Fibroblast of lung (primary cell): ENCODE measurements at places on chromosomes 12 and 14. TPM values are rescaled to one million over a fixed set of nuclear protein-coding genes. Genes with fewer than 3 reads are reported as not detected.

DNA sequence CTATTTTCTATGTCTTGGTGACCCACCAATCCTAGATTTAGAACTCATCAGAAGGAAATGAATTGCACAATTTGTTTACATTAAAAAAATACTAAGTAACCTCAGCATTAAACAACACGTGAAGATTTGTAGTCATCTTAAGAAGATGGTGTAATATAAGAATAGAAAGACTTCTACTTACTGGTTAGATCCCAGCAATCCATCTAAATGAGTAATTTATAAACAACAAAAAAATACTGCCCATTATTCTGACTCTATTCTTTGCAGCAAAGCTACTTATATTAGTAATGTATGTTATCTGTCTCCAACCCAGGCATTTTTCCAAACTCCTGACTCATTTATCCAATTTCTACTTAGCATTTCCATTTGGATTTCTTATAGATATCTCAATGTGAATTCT lies 67.8 kb downstream of the CD163L1 start:
- DNase-seq = peak; percentile 12

LRTM2 gene
- not detected in 2 replicates for total RNA-seq

CMA1 gene
- total RNA-seq = not detected in 2 replicates

GRCh38 chr14:26276757-26277156 lies 321.1 kb downstream of the NOVA1 start:
- DNase-seq = no peak

- DNase-seq = no peak
These were observed 108.8 kb downstream of the PRKCH start for GRCh38 chr14:61430066-61430757.

GRCh38 chr12:98179151-98179550 lies 336.2 kb upstream of the TMPO start:
- DNase-seq = no peak

GRCh38 chr14:71317385-71318096 lies 410.3 kb downstream of the PCNX1 start:
- DNase-seq = no peak

GRCh38 chr14:33052943-33053342 lies 114.3 kb downstream of the NPAS3 start:
- DNase-seq = no peak

SDR9C7 gene
- total RNA-seq = not detected in 2 replicates

GRCh38 chr14:105702275-105702817 lies 176.0 kb downstream of the TMEM121 start:
- no peak for DNase-seq

DNA sequence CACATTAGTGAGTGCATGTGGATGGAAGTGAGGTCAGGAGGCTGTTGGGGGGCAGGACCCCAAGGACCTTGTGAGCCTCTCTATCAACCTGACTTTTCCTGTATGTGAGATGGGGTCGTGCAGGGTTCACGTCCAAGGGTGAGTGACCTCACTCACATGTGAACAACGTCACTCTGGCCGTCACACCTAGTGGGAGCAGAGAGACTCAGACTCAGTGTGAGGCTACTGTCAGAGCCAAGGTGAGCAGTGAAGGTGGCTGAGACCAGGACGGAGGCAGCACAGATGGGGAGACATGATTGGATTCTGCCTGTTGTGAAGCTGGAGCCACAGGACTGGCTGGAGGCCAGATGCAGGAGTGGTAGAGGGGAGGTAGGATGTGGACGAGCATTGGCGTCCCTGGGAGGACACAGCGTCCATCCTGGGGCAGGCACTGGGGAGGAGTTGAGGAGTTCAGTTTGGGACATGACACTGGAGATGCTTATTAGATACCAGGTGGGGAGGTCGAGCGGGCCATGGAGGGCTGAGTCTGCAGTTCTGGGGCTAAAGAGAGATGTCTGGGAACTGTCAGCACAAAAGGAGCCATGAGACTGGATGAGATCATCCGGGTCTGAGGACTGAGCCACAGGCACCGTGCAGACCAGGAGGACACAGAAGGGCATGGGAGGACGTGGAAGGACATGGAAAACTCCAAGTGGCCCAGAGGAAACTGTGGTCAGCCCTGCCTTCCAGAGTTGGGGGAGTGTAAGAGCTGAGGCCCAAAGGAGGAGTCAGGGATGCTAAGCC lies 92.8 kb downstream of the LGMN start:
- DNase-seq = no peak

GRCh38 chr14:49363821-49364751 lies 222.1 kb downstream of the RPS29 start:
- no peak for DNase-seq

DNA sequence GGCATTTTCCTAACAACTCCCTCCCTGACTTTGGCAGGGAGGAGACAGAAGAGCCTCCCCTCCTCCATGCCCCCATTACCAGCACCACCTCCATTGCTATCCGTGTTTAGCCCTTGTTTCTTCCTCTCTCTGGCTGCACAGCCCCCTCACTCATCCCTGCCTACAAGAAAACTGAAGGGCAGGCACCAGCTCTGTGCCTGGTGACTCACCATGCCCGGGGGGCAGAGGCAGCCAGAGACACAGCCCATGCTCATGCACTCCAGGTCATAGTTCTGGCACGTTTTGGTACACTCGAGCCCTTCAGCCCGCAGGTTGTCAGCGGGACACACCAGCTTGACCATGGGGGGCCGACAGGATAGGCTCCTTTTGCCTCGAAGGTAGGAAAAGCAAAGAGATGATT lies 80.4 kb downstream of the VWF start:
- no peak for DNase-seq

GSG1 gene
- total RNA-seq = 0.26 and 0.66 TPM in 2 replicates

GRCh38 chr12:55760663-55761062 lies 17.7 kb downstream of the GDF11 start:
- DNase-seq = no peak

- DNase-seq = peak; percentile 2
These were observed 263.2 kb downstream of the SEC23A start for GRCh38 chr14:38839694-38840365.

GRCh38 chr14:28057359-28058296 lies 709.0 kb upstream of the FOXG1 start:
- no peak for DNase-seq

DNA sequence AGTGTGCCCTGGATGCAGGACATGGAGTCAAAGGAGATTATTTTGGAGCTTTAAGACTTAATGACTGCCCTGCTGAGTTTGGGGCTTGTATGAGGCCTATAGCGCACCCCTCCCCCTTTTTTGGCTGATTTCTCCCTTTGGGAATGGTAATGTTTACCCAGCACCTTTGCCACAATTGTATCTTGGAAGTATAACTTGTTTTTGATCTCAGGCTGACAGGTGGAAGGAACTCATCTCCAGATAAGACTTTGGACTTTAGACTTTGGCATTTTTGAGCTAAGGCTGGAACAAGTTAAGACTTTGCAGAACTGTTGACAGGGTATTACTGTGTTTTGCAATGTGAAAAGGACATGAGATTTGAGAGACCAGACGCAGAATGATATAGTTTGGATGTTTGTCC lies 110.5 kb downstream of the DERA start:
- no peak for DNase-seq

GRCh38 chr14:68766299-68767247 lies 26.3 kb downstream of the ZFP36L1 start:
- no peak for DNase-seq

- DNase-seq = no peak
These were observed 66.5 kb downstream of the SLC25A47 start for GRCh38 chr14:100389497-100390104.

GRCh38 chr14:68651075-68651474 lies 141.8 kb downstream of the ZFP36L1 start:
- peak; percentile 53 for DNase-seq

DNA sequence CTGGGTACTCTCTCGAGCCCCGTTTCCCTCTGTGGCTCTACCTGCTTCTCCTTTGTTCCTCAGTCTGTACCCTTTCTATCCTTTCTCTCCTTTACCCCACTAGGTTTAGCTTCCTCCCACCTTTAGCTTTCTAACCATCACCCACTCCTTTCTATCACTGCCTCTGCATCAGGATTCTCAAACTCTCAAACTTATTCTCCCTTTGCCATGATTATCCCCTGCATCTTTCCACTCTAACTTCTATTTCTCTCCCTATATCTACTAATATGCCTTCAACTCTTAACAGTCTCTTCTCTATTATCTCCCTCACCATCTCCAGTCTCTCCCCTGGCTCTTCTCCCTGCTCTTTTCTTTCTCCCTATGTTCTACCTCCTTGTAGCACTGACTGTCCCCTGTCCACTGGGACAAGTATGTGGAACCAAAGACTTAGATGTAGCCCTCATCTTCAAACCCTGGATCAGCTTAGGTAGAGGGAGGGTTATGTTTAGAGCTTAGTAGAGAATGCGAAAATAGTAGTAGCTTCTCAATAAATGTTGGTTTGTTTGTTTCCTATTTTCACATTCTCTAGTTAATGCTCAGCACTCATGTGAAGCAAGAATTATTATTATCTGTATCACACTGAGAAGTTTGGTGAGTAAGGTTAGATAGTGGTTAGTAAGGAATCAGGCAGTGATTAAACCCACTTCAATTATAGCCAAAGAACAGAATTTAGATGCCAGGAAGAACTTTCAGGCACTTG lies 3.4 kb downstream of the GDF11 start:
- no peak for DNase-seq

GRCh38 chr14:104132981-104133380 lies 5.4 kb upstream of the KIF26A start:
- no peak for DNase-seq

DNA sequence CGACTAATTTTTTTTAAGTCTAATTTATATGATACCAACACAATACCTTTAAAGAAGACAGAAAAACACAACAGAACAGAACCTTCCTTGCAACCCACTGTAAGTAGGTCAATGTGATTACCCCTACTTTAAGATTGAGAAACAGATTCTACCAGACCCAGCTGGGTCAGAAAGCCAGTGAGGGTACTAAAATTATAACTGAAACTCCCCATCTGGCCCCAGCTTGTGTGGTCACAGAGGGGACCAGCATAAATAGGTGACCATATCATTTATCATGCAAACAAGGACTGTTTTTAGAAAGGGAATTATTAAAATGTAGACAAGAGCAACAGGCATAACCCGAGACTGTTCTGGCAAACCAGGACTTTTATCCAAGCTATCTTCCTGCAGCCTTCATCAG lies 30.1 kb upstream of the FRMD6 start:
- DNase-seq = no peak

WSCD2 gene
- under 0.01 TPM in 1 of 2 replicates, not detected in the other for total RNA-seq

CDCA4 gene
- 7.9 and 8.0 TPM in 2 replicates for total RNA-seq

- DNase-seq = no peak
These were observed 7.7 kb downstream of the THAP2 start for GRCh38 chr12:71671816-71672215.

DNA sequence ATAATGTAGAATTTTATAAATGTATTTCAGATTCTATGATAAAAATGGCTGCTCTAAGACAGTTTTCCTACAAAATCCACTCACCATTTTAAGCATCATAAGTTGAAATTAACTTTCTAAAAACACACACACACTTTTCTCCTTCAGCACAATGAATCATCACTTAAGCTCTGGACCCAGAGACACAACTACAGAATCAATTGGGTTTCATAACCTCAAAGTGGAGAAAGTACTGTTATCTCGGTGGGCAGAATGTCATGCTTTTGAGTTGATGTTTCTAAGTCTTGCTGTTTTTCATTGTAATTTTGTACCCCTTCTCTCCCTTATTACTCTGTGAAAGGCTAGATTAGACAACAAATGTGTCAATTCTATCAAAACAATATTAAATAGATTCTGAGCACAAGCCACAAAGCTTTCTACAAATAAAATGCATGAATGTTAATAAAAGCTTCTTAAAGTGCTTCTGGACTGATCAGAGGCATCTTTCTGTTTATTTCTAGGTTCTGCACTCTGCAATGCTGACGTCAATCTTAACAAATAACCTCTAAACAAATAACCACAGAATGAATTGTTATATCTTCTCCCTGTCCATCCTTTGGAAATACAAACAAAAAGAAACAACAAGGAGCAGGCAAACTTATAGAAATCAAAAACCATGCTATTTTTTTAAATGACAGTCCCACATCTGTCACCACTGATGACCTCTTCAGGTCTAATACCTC lies 8.2 kb downstream of the IPO8 start:
- peak; percentile 54 for DNase-seq

DNA sequence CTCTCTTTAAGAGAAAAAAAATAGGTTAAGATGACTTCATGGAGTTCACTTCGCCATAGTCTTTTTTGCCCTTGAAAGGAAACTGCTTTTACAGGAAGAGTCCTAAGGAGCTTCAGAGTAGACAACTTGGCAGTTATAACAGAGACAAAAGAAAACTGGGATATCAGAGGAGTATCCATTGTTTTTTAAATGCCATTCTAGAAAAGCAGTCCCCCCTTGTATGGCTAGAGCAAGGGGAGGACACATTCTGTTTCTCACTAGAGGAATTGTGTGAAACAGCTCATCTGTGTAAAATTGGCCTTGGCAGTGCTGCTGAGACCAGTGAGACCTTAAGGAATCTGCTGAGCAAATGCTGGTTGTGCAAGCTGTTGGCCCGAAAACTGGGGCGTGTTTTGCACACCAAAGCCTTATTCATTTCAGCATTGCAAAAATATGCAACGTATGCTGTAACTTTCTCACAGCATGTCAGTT lies 128.0 kb downstream of the GPR135 start:
- DNase-seq = peak; percentile 70

AHNAK2 gene
- 47.8 and 106 TPM in 2 replicates for total RNA-seq

- no peak for DNase-seq
These were observed 21.9 kb downstream of the PIGH start for GRCh38 chr14:67577909-67578749.

DNA sequence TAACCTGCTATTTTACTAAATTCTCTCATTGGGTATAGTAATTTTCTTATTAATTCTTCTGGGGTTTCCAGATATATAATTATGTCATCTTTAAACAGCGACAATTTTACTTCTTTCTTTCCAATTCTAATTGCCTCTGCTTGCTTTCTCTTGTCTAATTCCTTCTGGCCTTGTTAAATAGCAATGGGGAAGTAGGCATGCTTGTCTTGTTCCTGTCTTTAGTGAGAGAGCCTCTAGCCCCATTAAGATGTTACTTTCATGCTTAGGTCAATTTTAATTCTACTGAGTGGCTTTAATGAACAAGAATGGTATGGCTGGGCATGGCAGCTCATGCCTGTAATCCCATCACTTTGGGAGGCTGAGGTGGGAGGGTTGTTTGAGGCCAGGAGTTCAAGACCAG lies 31.7 kb downstream of the LRTM2 start:
- no peak for DNase-seq

C14orf132 gene
- total RNA-seq = 41.1 and 48.6 TPM in 2 replicates

IRAK4 gene
- total RNA-seq = 20.0 and 27.6 TPM in 2 replicates

DNA sequence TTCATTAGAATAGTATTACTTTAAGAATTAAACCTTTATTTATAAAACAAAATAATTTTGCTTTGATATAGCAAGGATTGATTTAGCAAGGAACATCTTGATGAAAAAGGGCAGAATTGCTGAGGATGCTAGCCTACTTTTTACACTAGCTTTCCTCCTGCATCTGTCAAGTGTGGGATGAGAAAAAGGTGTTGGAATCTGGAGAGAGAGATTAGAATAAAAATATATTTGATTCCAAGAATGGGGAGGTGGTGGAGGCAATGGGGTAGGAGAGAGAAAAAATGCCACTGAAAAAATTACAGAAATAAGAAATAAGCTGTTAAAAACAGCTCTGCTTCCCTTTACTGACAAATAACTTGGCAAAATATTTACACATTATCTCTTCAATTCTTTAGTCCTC lies 98.9 kb downstream of the NUMB start:
- DNase-seq = no peak

GLIPR1L1 gene
- under 0.01 TPM in 1 of 2 replicates, not detected in the other for total RNA-seq
